Stimulated activated CD8-positive, alpha-beta memory T cell treated with anti-CD3 and anti-CD28 coated beads, Interleukin-2, amount 100 ng/mL, for 1 hour (primary cell): ENCODE measurements at places on chromosomes 12 and 14.

GRCh38 chr14:68636597-68636996 lies 156.3 kb downstream of the ZFP36L1 start:
- no peak for DNase-seq

DNA sequence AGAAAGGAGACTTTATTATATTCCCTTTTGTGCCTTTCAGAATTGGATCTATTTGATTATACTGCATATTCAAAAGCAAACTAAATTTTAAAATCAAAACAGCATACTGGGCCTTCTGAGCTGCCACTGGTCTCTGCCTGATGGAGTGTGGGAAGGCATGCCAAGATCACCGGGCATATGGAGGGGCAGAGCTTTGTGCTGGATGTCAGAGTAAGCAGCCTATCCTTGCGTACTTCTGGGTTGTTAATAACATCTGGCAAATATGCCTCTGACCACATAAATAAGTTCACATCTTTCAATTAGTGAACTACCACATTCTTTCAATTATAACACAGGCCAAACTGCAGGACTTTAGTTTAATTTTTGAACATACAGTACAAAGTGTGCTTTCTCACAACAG lies 18.3 kb downstream of the MLH3 start:
- no peak for DNase-seq

DNA sequence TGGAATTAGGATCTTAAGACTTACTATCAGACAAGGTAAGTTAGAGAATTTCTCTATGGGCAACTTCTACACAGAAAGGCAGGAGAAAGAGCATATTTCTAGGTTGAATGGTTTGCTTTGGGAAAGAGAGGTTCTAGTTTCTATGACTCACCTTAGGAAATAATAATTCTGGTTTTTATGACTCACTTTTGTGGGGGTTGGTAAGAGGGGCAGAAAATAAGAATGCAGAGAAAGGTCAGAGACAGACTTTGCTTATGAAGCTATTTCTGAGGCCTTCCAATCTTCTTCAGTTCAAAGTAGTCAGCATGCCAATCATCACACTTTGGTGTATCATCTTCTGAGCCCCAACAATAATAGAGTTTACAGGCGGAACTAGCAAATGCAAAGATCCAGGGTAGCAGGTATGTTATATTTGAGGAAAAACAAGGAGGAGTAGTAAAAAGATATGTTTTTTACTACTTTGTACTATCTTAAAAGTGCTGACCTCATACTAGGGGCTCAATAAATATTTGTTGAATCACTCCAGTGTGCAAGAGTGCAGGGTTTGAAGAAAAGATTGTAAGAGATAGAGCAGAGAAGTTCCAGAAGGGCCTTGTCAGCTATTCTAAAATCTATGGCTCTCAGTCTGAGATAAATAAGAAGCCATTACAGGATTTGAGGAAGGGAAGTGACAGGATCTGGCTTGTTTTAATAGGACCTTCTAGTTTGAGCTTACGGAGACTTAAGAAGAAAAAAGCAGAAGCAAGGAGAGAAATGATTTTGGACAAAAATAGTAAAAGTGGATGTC lies 56.7 kb upstream of the LRFN5 start:
- no peak for DNase-seq

- DNase-seq, result no peak
Measured at GRCh38 chr14:50800032-50800431, 30.9 kb downstream of the NIN start.

GRCh38 chr12:71958457-71958856 lies 19.8 kb downstream of the TPH2 start:
- DNase-seq, result no peak

DNA sequence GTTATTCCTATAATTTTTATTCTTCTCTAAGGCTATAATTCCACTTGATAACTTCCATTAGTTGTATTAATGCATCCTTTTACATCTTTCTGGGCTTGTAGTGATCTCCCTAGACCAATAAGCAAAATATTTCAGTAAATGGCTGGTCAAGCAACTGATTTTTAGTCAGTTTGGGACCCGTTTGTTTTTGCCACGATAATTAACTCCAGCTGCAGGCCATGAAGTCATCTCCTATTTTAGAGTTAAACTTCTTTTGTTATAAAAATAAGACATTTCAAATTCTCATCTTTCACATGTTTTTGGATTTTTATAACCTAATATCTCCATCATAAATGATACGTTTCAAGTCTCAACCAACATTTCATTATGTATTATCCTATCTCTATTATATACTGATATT lies 49.4 kb downstream of the MAGOHB start:
- no peak for DNase-seq

DNA sequence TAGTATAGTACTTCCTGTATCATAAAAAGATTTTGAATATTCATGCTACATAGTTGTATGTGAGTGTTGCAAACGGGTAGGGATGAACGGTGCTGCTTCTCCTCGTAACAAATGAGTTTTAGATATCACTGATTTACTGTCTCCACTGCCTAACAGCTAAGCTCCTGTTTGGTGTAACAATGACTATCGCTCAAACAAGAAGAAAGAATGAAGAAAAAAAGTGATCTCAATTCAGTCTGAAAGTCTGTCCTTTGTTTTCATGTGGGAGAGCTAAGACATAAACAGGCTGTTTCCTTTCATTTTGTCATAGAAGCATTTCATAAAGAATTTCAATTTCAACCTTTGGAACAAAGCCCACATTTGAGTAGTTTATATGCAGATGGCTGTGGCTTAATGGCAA lies 26.1 kb upstream of the RTRAF start:
- no peak for DNase-seq
